ENCODE measurements at places on chromosomes 7 and 10.

DNA sequence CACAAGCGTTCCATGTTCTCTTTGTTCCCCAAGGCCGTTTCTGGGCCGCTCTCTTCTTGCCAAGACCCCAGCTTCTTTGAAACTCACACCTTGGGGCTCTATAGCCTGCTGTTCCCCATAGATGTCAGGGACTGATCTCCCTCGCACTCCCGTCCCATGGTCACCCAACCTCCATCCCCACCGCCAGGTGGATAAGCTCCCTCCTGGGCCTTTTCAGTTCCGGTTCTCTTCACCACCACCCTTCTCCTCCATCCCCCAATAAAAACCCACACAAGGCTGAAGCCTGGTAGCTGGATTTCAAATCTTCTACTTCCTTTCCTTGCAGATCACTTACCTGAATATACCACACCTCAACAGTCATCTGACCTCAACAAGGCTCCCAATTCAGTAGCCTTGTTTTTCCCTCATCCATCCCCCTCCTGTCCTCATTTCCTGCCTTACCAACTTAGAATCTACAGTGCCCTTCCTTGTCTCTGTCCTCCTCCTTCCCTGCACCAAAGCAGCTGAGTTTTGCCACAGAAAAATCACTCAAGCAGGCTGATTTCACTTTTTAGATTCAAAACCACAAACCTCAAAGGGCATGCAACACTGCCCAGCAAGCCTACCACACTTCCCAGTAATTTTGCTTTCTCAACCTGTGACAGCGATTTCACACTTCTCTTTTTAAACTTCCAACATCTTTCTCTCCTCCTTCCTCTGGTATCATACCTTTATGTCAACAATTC lies 7.7 kb downstream of the SLC37A3 start:
- DNase-seq: peak; percentile 28

- DNase-seq: peak; percentile 46
These were observed 244.4 kb downstream of the TNS3 start for GRCh38 chr7:47337531-47337930.

DNA sequence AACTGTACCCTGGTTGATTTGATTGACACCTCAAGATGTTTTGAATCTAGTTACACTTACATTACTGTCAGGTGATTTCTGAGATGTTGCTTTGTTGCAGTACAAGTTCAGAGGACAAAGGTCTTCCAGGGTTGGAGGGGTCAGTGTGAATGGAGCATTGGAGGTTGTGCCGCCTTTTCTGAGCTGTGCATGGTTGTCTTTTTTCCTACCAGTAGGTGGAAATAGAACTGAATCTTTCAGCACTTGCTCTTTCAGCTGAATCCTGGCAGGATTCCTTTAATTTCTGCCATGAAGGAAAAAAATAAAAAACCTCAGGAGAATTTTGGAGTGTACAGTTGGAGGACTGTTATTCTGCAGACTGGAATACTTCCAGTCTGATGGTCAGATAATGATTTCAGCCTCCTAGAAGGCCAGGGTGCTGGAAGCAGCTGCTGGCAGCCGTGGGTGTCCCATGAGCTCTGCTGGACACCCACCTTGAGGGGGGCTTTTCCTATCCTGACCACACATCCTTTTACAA lies 82.7 kb downstream of the PLCE1 start:
- DNase-seq: peak; percentile 9

DNA sequence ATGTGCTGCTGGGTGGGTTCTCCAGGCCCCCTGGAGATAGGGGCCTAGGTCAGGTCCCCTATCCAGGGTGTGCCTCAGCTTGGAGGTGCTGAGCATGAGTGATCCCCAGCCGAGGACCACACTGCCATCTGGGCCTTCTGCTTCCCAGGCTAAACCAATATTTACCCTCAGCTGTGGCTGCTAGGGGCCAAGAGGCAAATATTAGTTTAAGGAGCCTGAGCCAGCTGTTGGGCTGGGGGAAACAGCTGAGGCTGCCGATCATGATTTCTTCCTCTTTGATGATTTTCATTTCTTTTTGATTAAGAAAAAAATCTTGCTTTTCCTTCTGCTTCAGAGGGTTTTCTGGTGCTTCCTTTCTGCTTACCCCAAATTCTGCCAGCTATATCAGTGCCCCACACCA lies 83.4 kb downstream of the NEURL1 start:
- DNase-seq: no peak

- peak; percentile 51 for DNase-seq
These were observed 115.9 kb upstream of the ADAM12 start for GRCh38 chr10:126504063-126504760.

DNA sequence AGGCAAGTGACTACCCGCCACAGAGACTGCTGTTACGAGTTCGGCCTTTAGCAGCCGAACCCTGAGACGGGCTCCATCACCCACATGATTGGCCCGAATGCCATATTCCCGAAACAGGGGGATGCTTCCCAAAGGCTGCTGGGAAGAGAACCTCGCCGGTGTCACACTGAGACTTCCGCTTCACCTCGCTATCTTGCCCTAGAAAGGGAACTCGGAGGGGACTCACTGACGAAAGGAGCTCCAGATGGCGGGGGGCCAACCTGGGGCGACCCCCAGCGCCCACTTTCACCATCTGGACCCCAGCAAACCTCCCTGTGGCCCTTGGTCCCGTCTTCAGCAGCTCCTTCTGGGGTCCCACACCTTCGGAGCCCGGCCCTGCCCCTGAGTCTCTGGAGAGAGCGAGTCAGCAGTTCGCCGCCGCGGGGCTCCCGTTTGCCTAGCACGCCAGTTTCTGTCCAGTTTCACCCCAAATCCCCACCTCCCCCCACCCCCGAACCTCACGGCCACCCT lies 529 bp downstream of the HPS1 start:
- DNase-seq: peak; percentile 19

Data from A172 (cell line).